ENCODE measurements at places on chromosomes 2 and 18.

GRCh38 chr2:74387346-74387745 lies 7.2 kb upstream of the DCTN1 start:
- no peak for DNase-seq

DNA sequence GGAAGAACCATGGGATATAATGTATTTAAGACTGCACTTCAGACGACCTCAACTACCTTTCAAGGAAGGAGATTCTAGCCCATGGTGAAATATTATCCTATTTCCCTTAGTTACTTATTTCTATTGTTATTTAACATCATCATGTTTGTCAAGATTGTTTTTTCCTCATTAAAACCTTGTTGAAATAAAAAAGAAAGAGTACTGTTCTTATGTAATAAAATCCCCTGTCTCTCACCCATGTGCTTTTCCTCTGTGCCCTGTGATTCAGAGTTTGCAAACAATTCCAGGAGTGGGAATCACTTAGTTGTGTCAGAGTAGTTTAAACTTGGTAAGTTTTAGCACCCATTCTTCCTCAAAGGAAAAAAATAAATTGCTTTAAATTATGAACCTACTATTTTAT lies 43.6 kb downstream of the ERBB4 start:
- no peak for DNase-seq

DNA sequence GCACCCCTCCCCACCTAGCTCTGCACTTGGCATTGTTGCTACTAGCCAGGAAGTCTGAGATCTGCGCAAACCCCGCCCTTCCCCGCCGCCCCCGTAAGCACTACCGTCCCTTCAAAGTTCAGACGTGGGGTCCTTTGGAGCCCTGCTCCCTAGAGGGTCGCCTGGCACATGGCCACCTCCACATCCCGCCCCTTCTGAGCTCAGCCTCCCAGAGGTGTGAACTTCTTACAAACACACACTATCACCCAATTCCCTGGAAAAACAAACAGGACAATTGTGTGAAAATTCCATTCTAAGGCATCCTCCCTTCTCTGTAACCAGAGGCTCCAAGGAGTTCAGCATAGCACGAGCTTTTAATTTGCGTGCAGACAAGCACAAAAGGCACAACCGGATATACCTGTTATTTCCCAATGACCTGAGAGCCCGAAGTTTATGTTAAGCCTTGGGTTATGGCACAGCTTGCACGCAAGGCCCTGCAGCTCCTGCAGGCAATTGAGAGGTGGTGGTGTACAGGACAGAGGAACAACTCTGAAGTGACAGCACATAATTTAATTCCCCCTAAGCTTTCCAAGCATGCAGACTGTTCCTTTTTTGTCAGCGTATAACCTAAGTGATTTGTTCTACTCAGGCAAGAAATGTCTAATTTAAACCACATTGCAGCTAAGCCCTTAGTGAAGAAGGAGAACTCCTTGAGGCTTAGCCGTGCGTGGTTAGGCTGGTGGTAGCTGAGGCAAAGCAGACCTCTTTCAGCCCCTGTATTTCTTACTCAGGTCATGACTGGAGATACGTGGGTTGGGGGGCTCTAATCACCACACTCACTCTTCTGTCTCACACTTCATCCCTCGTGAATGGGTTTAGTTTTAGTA lies 20.3 kb upstream of the CYP1B1 start:
- peak; percentile 62 for DNase-seq

- DNase-seq, result no peak
Observed at GRCh38 chr2:47198985-47199451, 43.9 kb upstream of the STPG4 start.

Data from CD14-positive monocyte (primary cell).